ENCODE measurements at places on chromosomes 5 and 9. TPM values are rescaled to one million over a fixed set of nuclear protein-coding genes. Genes with fewer than 3 reads are reported as not detected.
A peak's percentile ranks its signal among the peaks of the same experiment; 100 is the strongest.

- no peaks in the 10 kb centered on the region for H3K4me1 ChIP-seq
- no peak overlapping the region for H3K27ac ChIP-seq
- no peak for DNase-seq
- no peaks in the 10 kb centered on the region for H3K36me3 ChIP-seq
Observed at GRCh38 chr9:2209400-2209799, 194.3 kb downstream of the SMARCA2 start.

- peak overlapping the region; percentile 68 for H3K27ac ChIP-seq
- no peak overlapping the region for H3K4me3 ChIP-seq
- H3K36me3 ChIP-seq: peaks cover 66% of the 10 kb centered on the region
- no peaks in the 10 kb centered on the region for H3K27me3 ChIP-seq
- DNase-seq: no peak
- H3K4me1 ChIP-seq: peaks cover 74% of the 10 kb centered on the region
Observed at GRCh38 chr9:127772603-127773002, 5.9 kb downstream of the SH2D3C start.

- DNase-seq: no peak
- H3K4me1 ChIP-seq: no peaks in the 10 kb centered on the region
- H3K4me3 ChIP-seq: no peak overlapping the region
- H3K27ac ChIP-seq: no peak overlapping the region
Observed at GRCh38 chr5:31412324-31412723, 119.6 kb downstream of the DROSHA start.

DNA sequence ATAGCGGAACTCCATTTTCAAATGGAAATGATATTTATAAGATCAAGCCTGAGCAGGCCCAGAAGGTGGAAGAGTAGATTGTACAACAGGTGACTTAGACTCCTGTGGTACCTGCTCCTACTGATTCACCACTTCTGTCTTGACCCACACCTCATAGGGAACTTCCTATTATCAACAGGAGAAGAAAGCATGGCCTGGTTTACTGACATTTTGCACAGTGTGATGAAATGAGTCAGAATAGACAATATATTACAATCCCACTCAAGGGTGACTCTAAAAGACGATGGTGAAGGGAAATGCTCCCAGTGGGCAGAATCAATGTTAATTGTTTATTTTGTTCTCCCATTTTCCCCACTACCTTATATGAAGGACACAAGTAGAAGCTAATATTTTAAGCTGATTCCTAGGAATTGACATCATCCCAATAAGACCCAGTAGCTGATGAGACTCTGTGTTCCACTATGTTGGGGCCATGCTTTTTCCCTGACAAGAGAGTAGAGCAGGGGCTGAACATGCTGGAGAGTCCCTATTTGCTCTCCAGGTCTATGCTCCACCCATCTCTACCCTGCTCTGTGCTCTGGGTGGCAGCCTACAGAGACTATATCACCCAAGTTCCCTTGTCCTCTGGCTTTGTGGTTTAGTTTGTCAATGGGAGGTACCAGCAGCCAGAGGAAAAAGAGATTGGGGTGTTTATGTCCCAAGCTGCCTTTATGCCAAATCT is 163.4 kb upstream of the FSTL4 start:
- H3K4me1 ChIP-seq: no peaks in the 10 kb centered on the region
- H3K4me3 ChIP-seq: no peak overlapping the region
- no peak for DNase-seq

DNA sequence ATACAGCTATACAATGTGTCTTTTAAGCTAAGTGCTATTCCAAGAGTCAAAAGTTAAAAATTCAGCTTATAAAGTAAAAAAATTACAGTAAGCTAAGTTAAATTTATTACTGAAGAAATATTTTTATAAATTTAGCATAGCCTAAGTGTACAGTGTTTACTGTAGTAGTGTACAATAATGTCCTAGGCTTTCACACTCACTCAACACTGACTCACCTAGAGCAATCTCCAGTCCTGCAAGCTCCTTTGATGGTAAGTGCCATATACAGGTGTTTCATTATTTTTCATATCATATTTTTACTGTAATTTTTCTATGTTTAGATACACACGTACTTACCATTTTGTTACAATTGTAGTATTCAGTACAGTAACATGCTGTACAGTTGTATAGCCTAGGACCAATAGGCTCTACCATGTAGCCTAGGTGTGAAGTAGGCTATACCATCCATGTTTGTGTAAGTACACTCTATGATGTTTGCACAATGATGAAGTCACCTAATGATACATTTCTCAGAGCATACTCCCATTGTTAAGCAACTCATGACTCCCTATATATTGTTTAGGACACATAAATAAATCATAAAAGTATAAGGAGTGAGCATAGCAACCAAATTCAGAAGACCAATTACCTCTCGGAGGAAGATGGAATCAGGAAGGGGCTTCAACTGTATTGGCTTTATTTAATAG is 165.1 kb upstream of the SLC30A5 start:
- H3K36me3 ChIP-seq: no peaks in the 10 kb centered on the region
- H3K27ac ChIP-seq: no peak overlapping the region
- H3K4me3 ChIP-seq: no peak overlapping the region
- H3K4me1 ChIP-seq: no peaks in the 10 kb centered on the region

- H3K27ac ChIP-seq: no peak overlapping the region
- no peak overlapping the region for H3K4me3 ChIP-seq
- H3K36me3 ChIP-seq: no peaks in the 10 kb centered on the region
- no peak for DNase-seq
Observed at GRCh38 chr5:133902511-133903118, 65.8 kb downstream of the C5orf15 start.

DNA sequence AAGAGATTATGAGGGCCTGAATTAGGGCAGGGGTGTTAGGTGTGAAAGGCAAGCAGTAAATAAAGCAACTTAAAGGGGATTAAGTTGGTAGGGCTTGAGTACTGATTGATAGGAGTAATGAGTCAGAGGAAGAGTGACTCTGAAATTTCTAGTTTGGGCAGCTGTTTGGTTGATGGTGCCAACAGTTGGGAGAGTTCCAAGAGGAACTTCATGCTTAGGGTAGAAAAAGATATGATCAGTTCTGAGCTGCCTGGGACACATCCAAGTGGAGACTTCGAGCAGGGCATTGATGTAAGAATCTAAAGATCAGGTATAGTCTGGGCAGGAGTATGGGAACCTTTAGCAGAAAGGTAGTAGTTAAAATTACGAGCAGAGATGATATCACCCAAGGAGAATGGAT is 10.2 kb downstream of the MAMDC2 start:
- H3K36me3 ChIP-seq: no peaks in the 10 kb centered on the region
- H3K27ac ChIP-seq: no peak overlapping the region
- no peak overlapping the region for H3K4me3 ChIP-seq
- DNase-seq: no peak
- peaks cover 22% of the 10 kb centered on the region for H3K27me3 ChIP-seq

- no peaks in the 10 kb centered on the region for H3K27me3 ChIP-seq
- no peaks in the 10 kb centered on the region for H3K36me3 ChIP-seq
- no peaks in the 10 kb centered on the region for H3K4me1 ChIP-seq
- H3K4me3 ChIP-seq: no peak overlapping the region
- H3K27ac ChIP-seq: no peak overlapping the region
Observed at GRCh38 chr5:125717209-125717608, 706.0 kb upstream of the GRAMD2B start.

- H3K4me1 ChIP-seq: peaks cover 35% of the 10 kb centered on the region
- H3K27me3 ChIP-seq: peaks cover 35% of the 10 kb centered on the region
- no peak overlapping the region for H3K27ac ChIP-seq
Observed at GRCh38 chr5:76717222-76718083, 1.5 kb downstream of the F2R start.

Gene IL33
- not detected for total RNA-seq

Gene CXCL14
- not detected for total RNA-seq

Gene FOXD4L6
- total RNA-seq: not detected

Gene GRXCR2
- not detected for total RNA-seq

Gene SCGB3A2
- not detected for total RNA-seq

Gene IZUMO3
- not detected for total RNA-seq

Gene HMCN2
- total RNA-seq: not detected
